ENCODE measurements at places on chromosomes 2 and 18.

DNA sequence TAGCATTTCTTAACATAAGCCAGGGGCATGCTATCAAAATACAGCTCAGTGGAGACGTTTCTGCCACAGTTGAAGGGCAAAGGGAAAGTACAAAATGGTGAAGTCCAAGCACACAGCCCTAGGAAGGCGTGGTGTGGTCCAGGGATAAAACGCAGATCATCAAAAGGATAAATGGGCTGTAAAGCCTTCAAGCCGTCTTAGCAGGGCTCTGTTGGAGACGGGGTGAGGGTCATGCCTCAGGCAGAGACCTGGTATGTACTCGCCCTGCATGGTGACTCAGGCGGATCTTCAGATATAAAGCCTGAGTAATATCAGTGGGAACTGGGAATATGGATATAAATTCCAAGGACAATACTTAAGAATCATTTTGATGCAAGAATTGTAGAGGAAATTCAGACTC, 61.2 kb downstream of the NGEF start:
- H3K4me1 ChIP-seq, result no peaks in the 10 kb centered on the region
- H3K27ac ChIP-seq, result no peak overlapping the region
- no peaks in the 10 kb centered on the region for H3K36me3 ChIP-seq

DNA sequence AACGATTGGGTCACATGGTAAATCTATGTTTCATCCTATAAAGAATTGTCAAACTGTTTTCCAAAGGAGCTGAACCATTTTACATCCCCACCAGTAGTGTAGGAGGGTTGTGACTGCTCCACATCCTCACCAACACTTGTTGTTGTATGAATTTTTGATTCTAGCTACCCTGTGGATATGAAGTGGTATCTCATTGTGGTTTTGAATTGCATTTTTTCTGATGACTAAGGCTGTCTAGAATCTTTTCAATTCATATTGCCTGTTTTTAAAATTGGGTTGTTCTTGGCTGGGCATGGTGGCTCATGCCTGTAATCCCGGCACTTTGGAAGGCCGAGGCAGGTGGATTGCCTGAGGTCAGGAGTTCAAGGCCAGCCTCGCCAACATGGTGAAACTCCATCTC, 44.5 kb downstream of the TXNL1 start:
- no peak for DNase-seq
- no peaks in the 10 kb centered on the region for H3K27me3 ChIP-seq
- no peak overlapping the region for H3K27ac ChIP-seq
- H3K4me1 ChIP-seq, result no peaks in the 10 kb centered on the region
- no peaks in the 10 kb centered on the region for H3K36me3 ChIP-seq
- H3K4me3 ChIP-seq, result no peak overlapping the region

DNA sequence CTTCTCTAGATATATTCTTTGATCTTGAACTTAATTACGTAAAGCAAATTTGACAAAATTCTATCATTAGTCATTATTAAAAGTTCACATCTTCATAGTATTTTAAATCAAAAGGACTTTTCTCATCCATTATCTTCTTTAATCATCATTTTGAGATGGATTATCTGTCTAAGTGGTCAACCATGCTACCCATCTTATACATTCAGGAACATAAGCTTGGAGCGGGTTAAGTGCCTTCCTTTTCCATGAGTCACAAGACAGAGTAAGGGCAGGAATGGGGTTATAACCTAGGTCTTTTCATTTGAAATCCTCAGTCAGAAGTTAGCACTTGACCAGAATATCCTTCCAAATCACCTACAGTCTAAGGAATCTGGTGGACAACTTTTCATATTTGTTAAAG, 297.1 kb downstream of the TCF4 start:
- H3K27me3 ChIP-seq, result no peaks in the 10 kb centered on the region
- no peaks in the 10 kb centered on the region for H3K36me3 ChIP-seq
- DNase-seq, result no peak
- peaks cover 21% of the 10 kb centered on the region for H3K4me1 ChIP-seq
- H3K4me3 ChIP-seq, result no peak overlapping the region
- H3K27ac ChIP-seq, result no peak overlapping the region

GRCh38 chr2:151933266-151933804, 105.1 kb upstream of the ARL5A start:
- H3K4me1 ChIP-seq, result no peaks in the 10 kb centered on the region
- H3K36me3 ChIP-seq, result no peaks in the 10 kb centered on the region
- DNase-seq, result no peak
- H3K27me3 ChIP-seq, result no peaks in the 10 kb centered on the region

- no peak overlapping the region for H3K27ac ChIP-seq
- no peak overlapping the region for H3K4me3 ChIP-seq
- H3K36me3 ChIP-seq, result no peaks in the 10 kb centered on the region
- DNase-seq, result no peak
These were observed 43.2 kb downstream of the TSHZ1 start for GRCh38 chr18:75253784-75254183.

- H3K4me3 ChIP-seq, result no peak overlapping the region
- DNase-seq, result no peak
These were observed 4.8 kb upstream of the THOC1 start for GRCh38 chr18:272650-273049.

- no peak for DNase-seq
- H3K36me3 ChIP-seq, result no peaks in the 10 kb centered on the region
- no peak overlapping the region for H3K27ac ChIP-seq
- no peaks in the 10 kb centered on the region for H3K27me3 ChIP-seq
These were observed 88.3 kb upstream of the LRATD1 start for GRCh38 chr2:14544247-14544646.

DNA sequence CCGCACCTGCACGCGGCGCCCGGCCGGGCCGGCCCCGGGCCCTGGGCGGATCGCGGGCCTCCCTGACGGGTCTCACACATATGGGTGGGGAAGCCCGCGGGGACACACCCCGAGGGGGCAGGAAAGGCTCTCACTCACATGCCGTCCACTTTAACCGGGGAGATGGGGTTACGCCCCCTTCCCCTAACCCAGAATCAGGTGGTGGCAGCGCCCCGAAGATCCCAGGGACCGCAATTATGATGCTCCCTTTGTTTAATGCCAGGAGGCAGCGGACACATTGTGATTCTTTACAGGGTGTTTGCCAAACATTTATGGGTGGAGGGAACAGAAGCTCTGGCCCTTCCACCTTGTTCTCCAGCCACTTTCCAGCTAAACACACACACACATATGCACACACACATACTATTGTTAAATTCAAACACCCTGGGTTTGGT, 424 bp upstream of the ANKRD44 start:
- H3K36me3 ChIP-seq, result no peaks in the 10 kb centered on the region
- no peaks in the 10 kb centered on the region for H3K27me3 ChIP-seq
- peak overlapping the region; percentile 85 for H3K4me3 ChIP-seq
- no peak for DNase-seq

GRCh38 chr18:45864081-45864480, 38.6 kb downstream of the SIGLEC15 start:
- DNase-seq, result no peak
- H3K27ac ChIP-seq, result no peak overlapping the region
- peaks cover 52% of the 10 kb centered on the region for H3K36me3 ChIP-seq
- H3K27me3 ChIP-seq, result no peaks in the 10 kb centered on the region

GRCh38 chr18:40917056-40917455, 1038.0 kb upstream of the PIK3C3 start:
- no peak overlapping the region for H3K4me3 ChIP-seq
- no peak overlapping the region for H3K27ac ChIP-seq
- no peak for DNase-seq
- no peaks in the 10 kb centered on the region for H3K4me1 ChIP-seq
- H3K27me3 ChIP-seq, result no peaks in the 10 kb centered on the region
- no peaks in the 10 kb centered on the region for H3K36me3 ChIP-seq

- H3K4me3 ChIP-seq, result no peak overlapping the region
- H3K27me3 ChIP-seq, result no peaks in the 10 kb centered on the region
- no peaks in the 10 kb centered on the region for H3K4me1 ChIP-seq
- H3K36me3 ChIP-seq, result no peaks in the 10 kb centered on the region
- DNase-seq, result no peak
These were observed 99.3 kb downstream of the PRELID3A start for GRCh38 chr18:12507007-12507406.

DNA sequence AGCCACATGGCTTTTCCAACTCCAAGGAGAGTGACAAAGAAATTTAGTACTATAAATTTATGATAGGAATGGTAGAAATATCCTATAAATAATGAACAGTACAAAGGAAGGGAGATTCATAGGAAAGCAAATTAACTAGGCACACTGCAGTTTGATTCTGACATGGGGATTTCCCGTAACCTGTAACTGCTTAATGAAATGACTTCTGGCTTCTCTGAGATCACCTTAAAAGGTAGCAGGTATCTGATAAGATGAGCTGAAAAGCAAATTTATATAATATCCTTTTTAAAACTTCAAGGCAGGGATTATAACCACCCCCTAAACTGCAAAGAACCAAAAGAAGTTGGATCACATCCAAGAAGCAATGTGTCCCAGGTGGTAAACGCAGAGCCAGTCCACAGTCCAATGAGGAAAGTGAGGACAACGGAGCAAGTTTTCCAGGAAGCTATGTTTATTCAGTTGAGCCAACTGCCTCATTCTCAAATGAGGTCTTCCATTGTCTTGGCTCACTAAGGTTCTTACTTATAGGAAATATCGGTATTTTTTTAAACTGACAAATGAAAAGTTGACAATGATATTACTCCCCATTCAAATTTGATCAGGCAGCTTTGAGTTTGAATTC, 43.0 kb downstream of the WIPF1 start:
- H3K27ac ChIP-seq, result no peak overlapping the region
- no peaks in the 10 kb centered on the region for H3K36me3 ChIP-seq
- H3K4me1 ChIP-seq, result no peaks in the 10 kb centered on the region
- no peaks in the 10 kb centered on the region for H3K27me3 ChIP-seq

DNA sequence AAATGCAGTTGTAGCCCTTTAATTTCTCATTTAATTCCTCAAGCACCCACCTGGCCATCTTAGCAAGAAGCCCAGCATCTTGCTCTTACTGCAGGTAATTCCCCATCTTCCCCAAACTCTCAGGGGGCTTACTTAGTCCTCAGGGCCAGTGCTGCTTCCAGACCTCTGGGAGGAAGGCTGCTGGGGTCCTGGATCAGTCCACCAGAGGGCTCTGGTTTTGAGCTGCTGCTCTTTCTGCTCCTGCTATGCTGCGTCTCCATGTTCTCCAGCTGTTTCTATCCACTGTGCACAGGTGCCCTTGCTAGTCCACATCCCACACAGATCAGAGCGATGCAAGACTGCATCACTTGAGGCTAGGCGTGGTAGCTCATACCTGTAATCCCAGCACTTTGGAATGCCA, 34.5 kb upstream of the TMEM87B start:
- peaks cover 25% of the 10 kb centered on the region for H3K36me3 ChIP-seq
- H3K27ac ChIP-seq, result no peak overlapping the region
- no peak overlapping the region for H3K4me3 ChIP-seq
- H3K27me3 ChIP-seq, result no peaks in the 10 kb centered on the region
- no peaks in the 10 kb centered on the region for H3K4me1 ChIP-seq

- H3K27me3 ChIP-seq, result no peaks in the 10 kb centered on the region
- peak overlapping the region; percentile 92 for H3K4me3 ChIP-seq
- H3K36me3 ChIP-seq, result no peaks in the 10 kb centered on the region
- H3K27ac ChIP-seq, result peak overlapping the region; percentile 85
- H3K4me1 ChIP-seq, result peaks cover 31% of the 10 kb centered on the region
- DNase-seq, result no peak
These were observed 655 bp downstream of the RND3 start for GRCh38 chr2:150486539-150487484.

DNA sequence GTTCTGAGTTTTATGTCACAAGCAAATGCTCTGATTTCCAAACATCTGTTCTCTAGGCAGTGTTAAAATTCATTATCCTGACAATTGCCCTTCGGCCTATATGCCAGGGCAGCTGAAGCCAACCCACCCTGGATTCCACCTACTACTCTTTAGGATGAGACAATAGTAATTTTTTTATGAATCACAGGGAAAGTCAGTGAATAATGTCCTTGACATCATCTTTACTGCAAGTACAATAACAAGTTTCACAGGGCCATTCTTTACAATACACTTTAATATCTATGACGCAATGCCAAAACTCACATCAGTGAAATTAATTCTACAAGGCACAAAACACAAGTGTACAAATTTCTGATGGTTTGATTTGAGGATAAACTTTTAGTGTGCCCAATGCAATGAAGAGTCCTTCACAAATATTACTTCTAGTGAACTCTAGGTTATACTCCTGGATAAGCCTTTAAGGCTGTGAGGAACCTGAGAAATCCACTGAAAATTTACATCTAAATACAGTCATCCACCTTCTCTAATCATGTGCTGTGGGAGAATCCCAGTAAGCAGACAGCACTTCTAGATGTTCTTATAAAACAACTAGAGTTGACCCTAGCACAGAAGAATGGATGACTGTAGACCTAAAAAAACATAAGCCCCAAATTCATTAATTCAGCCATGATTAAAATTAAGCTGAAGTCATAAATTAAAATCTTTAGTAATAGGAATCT, 77.3 kb upstream of the CTLA4 start:
- no peak overlapping the region for H3K4me3 ChIP-seq
- no peak for DNase-seq
- no peaks in the 10 kb centered on the region for H3K36me3 ChIP-seq
- no peak overlapping the region for H3K27ac ChIP-seq
- no peaks in the 10 kb centered on the region for H3K27me3 ChIP-seq

DNA sequence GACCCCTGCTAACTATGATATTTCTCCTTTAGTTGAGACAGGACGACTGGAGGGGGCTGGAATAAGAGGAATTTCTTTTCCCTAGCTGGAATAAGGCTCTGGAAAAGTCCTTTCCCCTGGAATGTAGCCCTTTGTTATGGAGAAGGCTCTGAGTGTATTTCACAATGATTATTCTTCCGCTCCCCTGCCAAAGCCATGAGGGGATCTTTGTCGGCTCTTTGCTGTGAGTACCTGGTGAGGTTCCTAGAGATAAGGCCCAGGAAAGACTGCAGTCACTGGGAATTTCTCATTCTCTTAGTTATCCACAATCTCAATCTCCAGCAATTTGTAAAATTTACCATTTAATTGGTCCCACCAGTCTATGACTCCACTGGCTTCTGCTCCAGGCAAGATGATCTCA, 340.2 kb upstream of the HNRNPA3 start:
- H3K4me1 ChIP-seq, result no peaks in the 10 kb centered on the region
- no peak overlapping the region for H3K27ac ChIP-seq
- no peak overlapping the region for H3K4me3 ChIP-seq

GRCh38 chr2:143125717-143126116, 3.5 kb upstream of the ARHGAP15 start:
- H3K27me3 ChIP-seq, result no peaks in the 10 kb centered on the region
- H3K4me1 ChIP-seq, result no peaks in the 10 kb centered on the region
- H3K27ac ChIP-seq, result no peak overlapping the region
- no peak overlapping the region for H3K4me3 ChIP-seq
- DNase-seq, result no peak

DNA sequence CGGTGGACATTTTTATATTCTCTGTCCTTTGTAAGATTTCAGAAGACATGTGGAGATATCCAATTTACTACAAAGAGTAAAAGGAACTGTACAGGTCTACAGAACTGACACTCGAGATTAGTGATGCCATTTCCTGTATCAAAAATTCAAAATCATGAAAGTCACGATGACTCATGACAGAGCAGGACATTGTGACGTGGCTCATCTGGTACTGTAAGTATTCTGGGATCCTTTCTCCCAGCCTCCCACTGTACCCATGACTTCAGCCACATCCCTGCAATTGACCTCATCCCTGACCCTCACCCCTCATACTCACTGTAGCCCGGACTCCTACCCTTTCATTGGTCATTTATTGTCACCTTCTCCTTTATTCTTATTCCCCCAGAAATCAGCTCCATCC, 736.5 kb downstream of the EPHA4 start:
- no peak overlapping the region for H3K4me3 ChIP-seq
- H3K36me3 ChIP-seq, result no peaks in the 10 kb centered on the region
- DNase-seq, result no peak
- no peaks in the 10 kb centered on the region for H3K27me3 ChIP-seq
- H3K4me1 ChIP-seq, result no peaks in the 10 kb centered on the region
- H3K27ac ChIP-seq, result no peak overlapping the region

- H3K4me1 ChIP-seq, result no peaks in the 10 kb centered on the region
- DNase-seq, result no peak
- no peaks in the 10 kb centered on the region for H3K36me3 ChIP-seq
- H3K27ac ChIP-seq, result no peak overlapping the region
These were observed 102.2 kb downstream of the PTGR3 start for GRCh38 chr18:75106746-75107145.
